Activated naive CD4-positive, alpha-beta T cell (primary cell): ENCODE measurements at places on chromosomes 7 and 10.

GRCh38 chr10:73015779-73016178 is 61.2 kb upstream of the PLA2G12B start:
- DNase-seq = no peak

- DNase-seq = no peak
Observed at GRCh38 chr10:53808677-53809372, 992.2 kb downstream of the PCDH15 start.

- DNase-seq = no peak
Observed at GRCh38 chr7:137519181-137519691, 175.7 kb upstream of the PTN start.

DNA sequence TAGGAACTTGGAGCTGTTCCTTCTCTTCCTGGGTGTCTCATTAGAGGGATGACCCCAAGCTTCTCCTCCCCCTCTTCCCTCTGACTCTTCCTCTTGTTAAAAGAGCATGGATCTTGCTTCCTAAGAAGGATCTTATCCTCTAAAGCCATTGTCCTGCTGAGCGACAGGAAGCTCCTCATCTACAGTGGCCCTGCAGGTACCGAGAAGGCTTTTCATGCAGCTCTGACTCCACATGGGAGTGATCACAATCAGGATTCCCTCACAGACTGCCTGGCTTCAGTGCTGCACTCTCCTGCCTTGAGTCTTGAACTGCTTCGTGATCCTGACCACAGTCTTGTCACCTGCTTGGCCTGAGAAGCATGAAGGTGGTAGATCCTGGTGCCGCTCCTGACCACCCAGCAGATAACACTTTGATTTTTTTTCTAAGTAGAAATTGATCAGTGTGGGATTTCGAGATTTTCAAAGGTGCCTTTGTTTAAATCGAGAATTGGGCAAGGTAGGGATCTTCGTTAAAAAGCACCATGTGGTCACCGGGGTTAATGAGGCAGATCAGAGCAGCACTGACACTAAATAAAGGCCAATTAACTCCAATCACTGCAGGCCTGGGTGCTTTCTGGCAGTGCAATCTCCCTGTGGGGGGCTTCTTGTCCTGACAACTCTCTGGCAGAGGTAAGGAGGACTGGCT is 376.4 kb downstream of the NRG3 start:
- DNase-seq = no peak

DNA sequence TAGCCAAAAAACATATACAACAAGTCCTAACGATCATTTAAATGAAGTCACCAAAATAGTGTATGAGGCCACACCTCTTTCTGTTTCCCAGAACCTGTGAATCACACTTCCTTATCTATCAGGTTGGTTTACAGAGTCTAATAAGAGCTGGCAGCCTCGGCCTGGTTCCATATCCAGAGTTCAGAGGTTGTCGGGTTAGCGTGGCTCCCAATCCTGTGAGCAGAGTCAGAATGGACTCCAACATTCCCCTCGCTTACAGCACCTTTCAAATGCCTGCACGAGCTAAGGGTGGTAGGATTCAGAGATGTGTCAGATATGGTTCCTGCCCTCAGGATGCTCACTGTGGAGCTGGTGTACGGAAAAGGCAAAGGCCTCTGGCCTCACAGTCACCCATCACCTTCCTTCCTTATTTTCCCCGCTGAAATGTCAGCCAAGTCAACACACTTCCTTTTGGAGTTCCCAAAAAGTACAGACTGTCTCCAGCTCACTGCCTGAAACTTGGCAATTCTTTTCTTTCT is 6.0 kb downstream of the IL15RA start:
- no peak for DNase-seq

DNA sequence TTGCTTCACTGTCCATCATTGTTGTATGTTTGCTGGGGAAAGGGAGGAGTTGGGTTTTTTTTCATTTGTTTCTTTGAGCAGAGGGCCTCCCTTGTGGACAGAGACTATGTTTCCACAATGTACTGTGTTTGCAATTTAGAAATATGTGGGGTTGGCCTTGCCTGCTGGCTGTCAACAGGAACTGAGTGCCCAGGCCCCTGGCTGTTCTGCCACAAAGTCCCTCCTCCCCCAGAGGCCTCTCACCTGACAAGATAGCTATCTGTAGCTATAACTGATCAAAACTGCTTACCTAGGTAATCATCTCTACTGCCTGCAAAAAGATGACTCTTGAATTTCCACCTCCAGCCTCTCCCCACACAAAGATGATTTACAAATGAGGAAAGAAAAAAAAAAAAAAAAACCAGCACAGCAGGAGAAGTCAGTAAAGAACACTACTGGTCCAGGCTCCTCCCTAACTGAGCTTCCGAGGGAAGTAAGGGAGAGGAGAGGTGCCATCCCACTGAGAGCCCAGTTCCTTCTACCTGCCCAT is 121.8 kb downstream of the SGMS1 start:
- DNase-seq = no peak

DNA sequence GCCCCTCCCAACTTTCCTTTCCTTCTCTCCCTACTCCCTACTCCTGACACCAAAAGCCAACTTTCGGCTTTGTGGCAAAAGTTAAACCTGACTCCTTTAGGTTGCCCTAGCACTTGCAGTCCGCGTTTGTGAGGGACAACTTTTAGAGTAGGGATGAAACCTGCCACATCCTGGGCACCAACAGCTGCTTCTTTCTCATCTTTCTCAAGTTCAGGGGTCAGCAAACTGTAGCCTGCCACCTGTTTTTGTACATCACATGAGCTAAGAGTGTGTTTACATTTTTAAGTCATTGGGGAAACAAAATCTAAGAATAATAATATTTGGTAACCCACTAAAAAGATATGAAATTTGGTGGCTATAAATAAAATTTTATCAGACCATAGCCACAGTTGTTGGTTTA is 660.6 kb downstream of the KCNMA1 start:
- no peak for DNase-seq

DNA sequence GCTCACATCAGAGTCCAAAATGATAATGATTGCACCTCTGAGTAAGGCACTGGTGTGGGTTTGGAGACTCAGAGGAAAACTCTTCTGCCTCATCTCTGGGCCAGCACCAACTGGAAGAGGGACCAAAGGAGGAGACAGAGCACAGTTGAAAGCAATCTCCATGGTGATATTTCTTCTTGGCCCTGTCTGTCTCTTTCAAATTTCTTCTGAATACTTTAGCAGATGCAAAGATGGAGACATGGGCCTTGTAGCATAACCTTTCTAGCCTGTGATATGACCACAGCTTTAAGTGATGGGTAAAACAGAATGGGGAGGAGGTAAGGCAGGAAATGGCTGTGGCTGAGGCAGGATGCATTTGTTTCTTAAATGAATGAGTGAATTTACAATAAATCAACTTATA is 12.2 kb upstream of the GIMAP7 start:
- no peak for DNase-seq

DNA sequence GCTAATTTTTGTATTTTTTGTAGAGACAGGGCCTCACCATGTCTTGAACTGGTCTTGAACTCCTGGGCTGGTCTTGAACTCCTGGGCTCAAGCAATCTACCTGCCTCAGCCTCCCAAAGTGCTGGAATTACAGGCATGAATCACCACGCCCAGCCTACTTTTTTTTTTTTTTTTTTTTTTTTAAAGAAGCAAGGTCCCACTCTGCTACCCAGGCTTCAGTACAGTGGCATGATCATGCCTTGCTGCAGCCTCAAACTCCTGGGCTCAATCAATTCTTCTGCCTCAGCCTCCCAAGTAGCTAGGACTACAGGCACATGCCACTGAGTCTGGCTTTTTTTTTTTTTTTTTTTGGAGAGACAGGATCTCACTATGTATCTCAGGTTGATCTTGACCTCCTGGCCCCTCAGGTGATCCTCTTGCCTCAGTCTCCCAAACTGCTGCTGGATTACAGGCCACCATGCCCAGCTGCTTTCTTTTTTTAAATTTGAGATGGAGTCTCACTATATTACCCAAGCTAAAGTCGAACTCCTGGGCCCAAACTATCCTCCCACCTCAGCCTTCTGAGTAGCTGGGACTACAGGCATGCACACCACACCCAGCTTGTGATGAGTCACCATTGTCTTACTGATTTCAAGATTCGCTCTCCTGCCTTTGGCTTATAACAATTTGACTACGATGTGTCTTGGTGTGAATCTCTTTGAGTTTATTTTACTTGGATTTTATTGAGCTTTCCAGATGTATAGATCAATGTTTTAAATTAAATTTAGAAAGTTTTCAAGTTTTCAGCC is 9.0 kb downstream of the RPEL1 start:
- no peak for DNase-seq

DNA sequence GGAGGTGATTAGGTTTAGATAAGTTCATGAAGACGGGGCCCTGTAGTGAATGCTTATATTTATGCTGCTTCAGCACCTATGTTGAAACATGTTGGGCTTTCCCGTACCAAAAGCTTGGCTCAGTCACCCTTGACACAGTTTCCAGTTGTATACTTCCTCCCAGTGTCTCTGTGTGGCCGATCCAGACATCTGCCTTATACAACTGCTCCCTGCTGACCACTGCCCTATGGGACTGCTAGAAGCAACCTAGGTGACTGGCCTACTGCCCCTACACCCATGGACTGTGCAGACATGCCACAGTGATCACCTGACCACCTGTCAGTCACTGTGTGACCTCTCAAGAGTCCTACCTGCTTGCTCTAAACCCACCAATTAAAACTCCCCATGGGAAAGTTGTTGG is 22.6 kb upstream of the TSPAN13 start:
- DNase-seq = no peak

DNA sequence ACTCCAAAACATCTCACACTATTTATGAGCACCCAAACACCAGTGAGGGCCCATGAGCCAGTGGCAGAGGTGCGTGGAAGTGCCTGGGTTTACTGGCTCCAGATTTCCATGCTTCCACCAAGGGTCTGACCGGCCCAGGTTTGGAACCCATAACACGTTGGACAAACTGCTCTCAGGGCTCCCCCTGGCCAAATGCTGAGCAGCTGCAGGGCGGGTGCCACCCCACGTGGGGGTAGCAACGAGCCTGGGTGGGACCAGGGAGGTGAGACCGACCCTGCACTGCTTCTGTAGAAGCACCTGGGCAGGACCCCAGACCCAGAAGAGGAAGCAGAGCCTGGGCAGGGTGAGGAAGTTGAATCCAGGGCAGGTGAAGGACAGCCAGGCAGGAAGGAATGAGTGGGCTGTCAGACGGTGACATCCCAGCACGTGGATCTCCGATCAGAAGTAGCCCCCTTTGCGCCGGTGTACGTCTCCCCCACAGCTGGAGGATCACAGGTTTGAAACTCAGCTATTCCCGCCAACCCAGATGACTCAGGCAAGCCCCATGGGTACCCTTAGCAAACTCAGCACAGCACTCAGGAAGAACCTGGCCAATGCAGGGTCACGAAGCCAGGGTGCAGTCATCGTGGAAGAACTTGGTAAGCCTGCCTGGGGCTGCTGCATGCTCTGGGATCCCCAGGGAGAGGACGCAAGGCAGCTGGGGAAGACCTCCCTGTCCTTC is 100.4 kb upstream of the DDC start:
- DNase-seq = no peak

GRCh38 chr10:68871731-68872342 is 29.3 kb upstream of the DDX50 start:
- DNase-seq = no peak

- no peak for DNase-seq
Observed at GRCh38 chr10:11325817-11326216, 285.6 kb downstream of the USP6NL start.

GRCh38 chr10:21260506-21261149 is 264.9 kb downstream of the SKIDA1 start:
- no peak for DNase-seq

DNA sequence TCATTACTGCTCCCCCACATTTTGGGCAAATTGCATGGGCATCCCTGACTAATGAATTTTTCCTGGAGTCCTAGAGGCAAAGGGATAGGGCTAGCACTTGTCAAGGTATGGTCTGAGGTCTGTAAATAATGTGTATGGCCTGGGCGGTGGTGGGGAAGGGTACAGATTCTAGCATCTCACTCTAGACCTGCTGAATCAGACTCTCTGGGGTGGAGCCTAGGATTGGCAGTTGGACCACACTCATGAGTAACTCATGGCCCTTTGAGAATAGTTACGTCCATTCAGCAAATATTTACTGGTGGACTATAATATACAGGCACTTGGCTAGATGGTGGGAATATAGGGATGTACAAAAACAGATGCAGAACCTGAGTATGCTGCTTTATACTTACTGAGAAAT is 118.0 kb downstream of the CELF2 start:
- DNase-seq = no peak

DNA sequence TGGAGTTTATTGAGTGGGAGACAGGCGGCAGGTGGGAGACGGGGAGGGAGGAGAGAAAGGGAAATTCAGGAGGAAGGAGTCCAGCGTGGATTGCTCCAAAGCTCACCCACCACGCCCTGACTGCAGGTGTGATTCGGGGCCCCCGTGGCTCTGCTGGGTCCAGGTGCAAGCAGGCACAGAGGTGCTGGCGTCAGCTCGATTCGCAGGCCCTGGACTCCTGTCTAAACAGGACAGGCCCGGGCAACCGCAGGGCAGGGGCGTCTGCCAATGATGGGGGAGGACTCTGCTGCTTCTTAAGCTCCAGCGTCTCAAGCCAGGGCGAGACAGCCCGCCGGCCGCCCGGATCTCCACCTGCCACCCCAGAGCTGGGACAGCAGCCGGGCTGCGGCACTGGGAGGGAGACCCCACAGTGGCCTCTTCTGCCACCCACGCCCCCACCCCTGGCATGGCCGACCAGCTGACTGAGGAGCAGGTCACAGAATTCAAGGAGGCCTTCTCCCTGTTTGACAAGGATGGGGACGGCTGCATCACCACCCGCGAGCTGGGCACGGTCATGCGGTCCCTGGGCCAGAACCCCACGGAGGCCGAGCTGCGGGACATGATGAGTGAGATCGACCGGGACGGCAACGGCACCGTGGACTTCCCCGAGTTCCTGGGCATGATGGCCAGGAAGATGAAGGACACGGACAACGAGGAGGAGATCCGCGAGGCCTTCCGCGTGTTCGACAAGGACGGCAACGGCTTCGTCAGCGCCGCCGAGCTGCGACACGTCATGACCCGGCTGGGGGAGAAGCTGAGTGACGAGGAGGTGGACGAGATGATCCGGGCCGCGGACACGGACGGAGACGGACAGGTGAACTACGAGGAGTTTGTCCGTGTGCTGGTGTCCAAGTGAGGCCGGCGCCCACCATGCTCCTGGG is at the start of gene CALML3:
Gene CALML3, plus strand, starts transcription at position 321 of the 920 bp plus-strand sequence. Its CDS starts 125 bp downstream, at position 446.
- no peak for DNase-seq

GRCh38 chr10:124593431-124593985 is 131.9 kb downstream of the LHPP start:
- no peak for DNase-seq

DNA sequence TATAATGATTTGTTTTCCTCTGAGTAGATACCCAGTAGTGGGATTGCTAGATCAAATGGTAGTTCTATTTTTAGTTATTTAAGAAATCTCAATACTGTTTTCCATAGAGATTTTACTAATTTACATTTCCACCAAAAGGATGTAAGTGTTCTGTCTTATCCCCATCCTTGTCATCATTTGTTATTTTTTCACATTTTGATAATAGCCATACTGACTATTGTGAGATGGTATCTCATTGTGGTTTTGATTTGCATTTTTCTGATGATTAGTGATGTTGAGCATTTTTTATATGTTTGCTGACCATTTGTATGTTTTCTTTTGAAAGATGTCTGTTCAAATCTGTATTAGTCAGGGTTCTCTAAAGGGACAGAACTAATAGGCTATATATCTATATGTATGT is 160.0 kb upstream of the TMEM229A start:
- DNase-seq = no peak
